ENCODE measurements at places on chromosomes 7 and 10. TPM values are rescaled to one million over a fixed set of nuclear protein-coding genes. Genes with fewer than 3 reads are reported as not detected.

The NPTX2 gene
- polyA plus RNA-seq, result 0.03 TPM

The SEPHS1 gene
- 50.6 TPM for polyA plus RNA-seq

The PKD1L1 gene
- polyA plus RNA-seq, result 0.12 TPM

The C10orf71 gene
- not detected for polyA plus RNA-seq

The SPDYE9 gene
- polyA plus RNA-seq, result not detected

The EBF3 gene
- 1.0 TPM for polyA plus RNA-seq

The FLNC gene
- polyA plus RNA-seq, result 55.3 TPM

The ABCB4 gene
- 0.16 TPM for polyA plus RNA-seq

The OR6B1 gene
- polyA plus RNA-seq, result not detected

The HMX3 gene
- not detected for polyA plus RNA-seq

Measured in fibroblast of lung (primary cell).